Cardiac muscle cell (in vitro differentiated cells and primary cell): ENCODE measurements at places on chromosomes 4 and X. TPM values are rescaled to one million over a fixed set of nuclear protein-coding genes. Genes with fewer than 3 reads are reported as not detected.
A peak's percentile ranks its signal among the peaks of the same experiment; 100 is the strongest.

- no peak overlapping the region for H3K4me3 ChIP-seq
- H3K4me1 ChIP-seq: no peaks in the 10 kb centered on the region
- H3K27me3 ChIP-seq: no peaks in the 10 kb centered on the region
- DNase-seq: no peak
- H3K36me3 ChIP-seq: no peaks in the 10 kb centered on the region
Observed at GRCh38 chrX:103877571-103877970, 45.5 kb upstream of the RAB9B start.

DNA sequence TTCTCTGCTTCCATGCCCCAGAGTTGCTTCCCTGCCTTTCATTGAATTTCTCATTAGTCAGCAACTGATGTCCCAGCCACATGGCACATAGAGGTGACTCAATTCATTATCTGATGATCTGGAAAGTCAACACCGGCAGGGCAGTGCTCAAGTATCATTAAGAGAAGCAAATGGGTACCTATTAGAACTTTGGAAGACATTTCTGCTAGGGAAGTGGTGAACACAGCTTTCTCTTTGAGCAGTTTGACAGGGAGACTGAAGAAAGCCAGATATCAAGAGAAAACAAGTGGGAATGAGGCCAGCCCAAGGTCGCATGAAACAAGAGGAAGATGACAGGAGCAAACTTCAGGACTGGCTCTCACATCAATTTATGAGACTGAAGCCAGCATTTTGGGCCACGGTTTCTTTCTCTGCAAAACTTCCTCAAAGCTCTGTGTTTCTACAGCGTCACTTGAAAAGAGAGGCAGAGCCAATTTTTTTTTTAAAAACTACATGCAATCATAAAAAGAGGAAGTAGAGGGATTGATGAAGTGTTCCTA lies 108.3 kb upstream of the RPS6KA3 start:
- DNase-seq: peak; percentile 51
- no peaks in the 10 kb centered on the region for H3K36me3 ChIP-seq
- H3K27ac ChIP-seq: no peak overlapping the region
- peaks cover 5% of the 10 kb centered on the region for H3K4me1 ChIP-seq
- H3K27me3 ChIP-seq: no peaks in the 10 kb centered on the region
- H3K4me3 ChIP-seq: no peak overlapping the region

Gene MAGEB18
- not detected in 2 replicates for total RNA-seq

DNA sequence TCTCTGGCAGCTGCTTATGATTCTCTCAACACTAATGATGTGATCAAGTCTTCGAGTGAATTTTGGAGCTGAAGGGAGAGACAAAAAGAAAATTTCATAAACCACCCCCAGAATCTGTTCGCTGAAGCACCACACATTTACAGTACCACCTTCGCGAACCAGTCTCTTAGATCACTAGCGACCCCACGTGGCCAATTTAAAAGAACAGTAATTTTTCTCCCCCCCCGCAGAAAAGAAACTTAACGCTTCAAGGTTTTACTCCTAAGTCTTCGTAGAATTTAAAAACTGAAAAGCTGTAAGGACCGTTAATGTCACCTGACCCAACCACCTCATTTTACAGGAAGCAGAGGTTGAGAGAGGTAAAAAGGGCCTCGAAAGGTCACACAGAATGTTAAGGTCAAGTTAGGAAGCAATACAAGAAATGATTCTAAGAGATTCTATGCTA lies 187.5 kb downstream of the QDPR start:
- H3K4me3 ChIP-seq: no peak overlapping the region
- no peaks in the 10 kb centered on the region for H3K36me3 ChIP-seq
- peak; percentile 59 for DNase-seq

DNA sequence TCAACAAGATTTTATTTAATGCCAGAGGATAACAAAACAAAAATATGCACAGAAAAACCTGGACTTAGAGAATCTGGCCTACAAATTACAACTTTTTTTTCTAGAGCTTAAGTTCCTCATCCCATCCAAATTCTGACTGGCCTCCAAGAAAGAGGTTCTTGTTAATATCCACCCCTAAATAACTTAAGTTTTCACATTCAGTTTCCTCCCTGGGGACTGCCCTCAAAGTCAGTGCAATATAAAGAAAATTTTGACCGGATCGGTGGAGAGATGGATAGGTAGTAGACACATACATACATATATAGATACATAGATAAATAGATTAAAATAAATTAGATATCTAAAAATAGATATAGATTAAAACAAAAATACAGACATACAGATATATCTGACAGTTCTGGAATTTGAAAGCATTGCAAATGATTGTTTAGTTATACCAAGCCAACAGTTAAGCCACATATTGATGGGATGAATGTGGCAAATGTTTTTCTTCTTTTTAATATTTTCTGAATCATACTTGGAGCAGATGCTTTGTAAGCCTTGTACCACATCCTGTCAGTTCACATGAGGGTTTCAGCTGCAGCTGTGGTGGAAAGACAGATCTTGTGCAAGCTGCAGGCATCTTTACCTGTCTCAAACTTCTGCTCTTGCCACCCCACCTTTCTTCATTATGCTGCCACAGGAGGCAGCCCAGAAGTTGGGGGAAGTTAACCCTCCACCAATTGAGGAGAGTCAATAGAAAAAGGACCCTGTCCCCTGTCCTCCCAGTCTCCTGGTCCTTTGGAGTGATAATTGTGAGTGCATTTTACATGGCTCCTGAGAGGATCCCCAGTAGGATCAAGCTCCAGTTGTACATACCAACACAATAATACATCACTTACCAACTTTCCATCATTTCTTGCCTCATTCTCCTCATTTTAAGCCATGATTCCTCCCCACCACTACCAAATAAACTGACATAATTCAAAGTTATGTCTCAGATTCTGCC lies 58.5 kb upstream of the PRDM8 start:
- no peaks in the 10 kb centered on the region for H3K36me3 ChIP-seq
- peak; percentile 33 for DNase-seq
- no peak overlapping the region for H3K27ac ChIP-seq

- H3K36me3 ChIP-seq: no peaks in the 10 kb centered on the region
- H3K4me3 ChIP-seq: no peak overlapping the region
- no peak for DNase-seq
Observed at GRCh38 chr4:61950625-61951024, 750.5 kb downstream of the ADGRL3 start.

Gene LAMTOR3
- total RNA-seq: 24.8 and 36.0 TPM in 2 replicates

DNA sequence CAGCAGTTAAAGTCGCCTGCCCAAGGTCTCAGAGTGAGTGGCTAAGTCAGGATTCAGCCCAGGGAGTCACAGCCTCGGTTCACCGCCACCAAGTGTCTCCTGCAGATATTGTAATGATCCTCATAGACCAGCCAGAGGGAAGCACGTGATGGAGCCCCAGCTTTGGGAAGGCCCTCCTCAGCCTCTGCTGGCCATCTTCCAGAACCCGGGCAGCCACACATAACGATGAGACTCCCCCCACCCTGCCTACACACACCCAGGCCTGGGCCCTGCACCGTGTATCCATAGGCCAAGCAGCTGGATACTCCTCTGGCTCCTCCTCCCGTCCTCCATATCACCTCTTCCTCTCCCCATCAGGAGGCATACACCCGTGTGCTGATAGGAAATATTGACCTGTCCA lies 19.6 kb upstream of the SASH3 start:
- H3K36me3 ChIP-seq: no peaks in the 10 kb centered on the region

- H3K36me3 ChIP-seq: no peaks in the 10 kb centered on the region
- H3K27me3 ChIP-seq: no peaks in the 10 kb centered on the region
Observed at GRCh38 chr4:242121-242848, 63.0 kb downstream of the ZNF732 start.

DNA sequence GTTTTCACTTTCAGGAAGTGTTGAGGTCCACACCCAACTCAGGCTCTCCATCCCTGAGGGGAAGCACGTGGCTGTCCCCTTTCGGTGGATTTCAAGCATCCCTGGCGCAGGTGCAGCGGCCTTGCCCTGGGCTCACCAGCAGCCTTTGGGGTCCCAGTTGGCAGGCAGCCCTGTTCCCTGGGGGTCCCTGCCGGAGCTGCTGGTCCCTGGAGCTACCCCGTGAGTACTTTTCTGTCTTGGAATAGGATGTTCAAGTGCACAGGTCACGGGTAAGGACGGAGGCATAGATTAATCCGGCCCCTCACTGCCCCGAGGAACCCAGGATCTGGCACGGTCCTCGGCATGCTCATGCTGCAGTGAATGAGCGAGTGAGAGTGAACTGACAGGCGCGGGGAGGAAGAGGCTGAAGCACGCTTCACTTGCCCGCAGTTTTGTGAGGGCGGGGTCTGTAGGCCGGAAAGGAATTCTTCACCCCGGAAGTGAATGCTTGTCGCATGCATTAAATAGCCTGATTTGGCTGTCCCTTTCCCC lies 117.2 kb upstream of the FAT1 start:
- no peaks in the 10 kb centered on the region for H3K27me3 ChIP-seq
- DNase-seq: no peak
- H3K27ac ChIP-seq: no peak overlapping the region
- no peaks in the 10 kb centered on the region for H3K4me1 ChIP-seq
- no peaks in the 10 kb centered on the region for H3K36me3 ChIP-seq

Gene TCEAL9
- 132 and 171 TPM in 2 replicates for total RNA-seq

Gene PLS3
- 114 and 140 TPM in 2 replicates for total RNA-seq

GRCh38 chrX:18076434-18076833 lies 144.3 kb downstream of the BEND2 start:
- DNase-seq: no peak
- H3K4me3 ChIP-seq: no peak overlapping the region
- H3K36me3 ChIP-seq: no peaks in the 10 kb centered on the region
- no peaks in the 10 kb centered on the region for H3K27me3 ChIP-seq
- H3K27ac ChIP-seq: no peak overlapping the region

- no peaks in the 10 kb centered on the region for H3K27me3 ChIP-seq
- H3K4me1 ChIP-seq: no peaks in the 10 kb centered on the region
- H3K27ac ChIP-seq: no peak overlapping the region
- DNase-seq: peak; percentile 69
Observed at GRCh38 chr4:16794816-16795445, 103.5 kb downstream of the LDB2 start.

Gene DUSP21
- total RNA-seq: not detected in 2 replicates

GRCh38 chr4:150717952-150718351 lies 136.0 kb downstream of the MAB21L2 start:
- DNase-seq: no peak
- H3K36me3 ChIP-seq: no peaks in the 10 kb centered on the region
- no peaks in the 10 kb centered on the region for H3K4me1 ChIP-seq

DNA sequence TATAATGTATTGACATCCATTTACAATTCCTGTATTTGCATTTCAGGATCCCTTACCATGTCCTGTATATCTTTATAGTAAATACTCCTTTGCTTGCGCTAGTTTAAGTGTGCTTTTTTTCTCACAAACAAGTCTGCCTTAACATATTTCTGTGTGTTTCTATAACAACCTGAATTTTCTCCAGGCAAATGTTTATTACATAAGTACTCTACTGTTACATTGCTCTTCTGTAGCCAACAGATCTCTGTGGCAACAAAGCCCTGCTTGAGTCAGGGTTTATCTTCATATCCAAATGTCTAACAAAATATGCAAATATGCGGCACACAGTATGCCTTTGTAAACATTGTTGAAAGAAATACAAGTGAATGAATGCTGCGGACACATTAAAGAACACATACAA lies 625.5 kb downstream of the TLL1 start:
- H3K27me3 ChIP-seq: no peaks in the 10 kb centered on the region
- H3K36me3 ChIP-seq: no peaks in the 10 kb centered on the region
- no peak overlapping the region for H3K4me3 ChIP-seq
- DNase-seq: no peak
- H3K4me1 ChIP-seq: no peaks in the 10 kb centered on the region
- no peak overlapping the region for H3K27ac ChIP-seq

DNA sequence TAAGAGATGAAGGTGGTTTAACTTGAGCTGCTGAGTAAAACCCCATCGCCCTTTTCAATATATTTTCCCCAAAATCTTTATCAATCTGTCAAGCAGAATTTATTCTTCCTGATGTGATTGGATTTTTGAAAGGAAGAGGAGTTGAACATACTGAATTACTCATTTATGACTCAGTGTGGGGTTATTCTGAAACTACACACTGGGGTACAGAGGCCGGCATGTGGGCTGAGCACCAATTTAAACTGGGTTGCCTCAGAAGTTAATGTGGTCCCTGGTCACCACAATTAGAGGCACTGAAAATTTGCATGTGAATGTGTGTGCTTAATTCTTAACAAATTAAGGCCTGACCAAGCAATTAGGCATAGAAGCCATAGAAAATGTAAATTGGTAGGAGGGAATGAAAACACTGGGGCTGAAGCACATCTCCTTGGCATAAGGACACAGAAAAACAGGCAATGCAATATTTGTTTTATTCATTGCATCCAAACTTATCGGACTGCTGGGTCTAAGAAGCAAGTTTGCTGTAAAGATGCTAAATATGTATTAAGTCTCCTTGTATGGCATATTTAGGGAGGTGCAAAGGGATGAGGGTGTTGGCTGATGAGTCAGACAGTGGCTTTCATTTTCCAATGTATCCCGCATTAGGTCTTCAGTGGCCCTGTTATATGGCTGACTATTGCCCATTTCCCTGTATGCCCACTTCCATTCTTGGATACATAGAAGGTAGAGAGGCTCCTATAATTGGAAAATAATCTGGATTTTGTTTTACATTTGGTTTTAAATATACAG lies 170.9 kb downstream of the IL15 start:
- DNase-seq: no peak
- no peak overlapping the region for H3K4me3 ChIP-seq
- H3K4me1 ChIP-seq: no peaks in the 10 kb centered on the region
- no peaks in the 10 kb centered on the region for H3K36me3 ChIP-seq
- H3K27ac ChIP-seq: no peak overlapping the region

GRCh38 chrX:40700640-40701342 lies 34.6 kb downstream of the MED14 start:
- no peak for DNase-seq
- H3K27me3 ChIP-seq: no peaks in the 10 kb centered on the region
- no peak overlapping the region for H3K27ac ChIP-seq
- no peak overlapping the region for H3K4me3 ChIP-seq
- peaks cover 11% of the 10 kb centered on the region for H3K36me3 ChIP-seq

DNA sequence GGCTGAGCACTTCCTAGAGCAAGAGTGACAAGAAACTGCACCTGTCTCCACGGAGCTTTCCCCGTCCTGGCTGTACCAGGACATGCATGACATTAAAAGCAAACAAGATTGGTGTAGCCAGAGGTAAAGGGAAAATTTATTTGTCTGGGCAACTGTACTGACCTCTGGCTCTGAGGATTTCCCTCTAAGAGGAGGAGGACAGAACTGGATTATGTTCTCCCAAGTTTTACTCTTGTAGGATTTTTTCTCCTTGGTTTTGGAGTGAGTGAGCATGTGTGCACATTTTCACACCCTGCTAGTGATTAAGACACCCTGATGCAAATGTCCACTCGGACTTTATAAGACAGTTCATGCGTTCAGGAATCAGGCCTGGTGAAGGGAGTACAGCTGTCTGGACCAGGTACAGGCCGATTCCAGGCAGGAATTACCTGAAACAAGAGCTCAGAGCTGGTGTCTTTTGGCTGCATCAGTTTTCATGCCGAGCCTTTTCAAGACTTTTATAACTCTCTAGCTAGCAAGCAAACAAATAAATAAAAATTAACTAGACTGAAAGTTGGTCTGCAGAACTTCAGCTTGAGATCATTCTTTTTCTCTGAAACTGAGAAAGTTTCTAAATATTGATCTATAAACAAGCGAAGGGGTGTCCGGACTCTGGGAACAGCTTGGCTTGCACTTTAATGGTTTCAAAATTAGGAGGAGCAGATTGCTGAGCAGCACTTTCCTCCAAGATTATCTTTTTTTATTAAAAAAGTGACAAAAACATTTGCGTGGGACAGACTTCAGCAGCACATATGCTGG lies 51.3 kb upstream of the SPRY1 start:
- no peak overlapping the region for H3K4me3 ChIP-seq
- no peak overlapping the region for H3K27ac ChIP-seq
- H3K27me3 ChIP-seq: no peaks in the 10 kb centered on the region
- no peak for DNase-seq

Gene CLDN24
- not detected in 2 replicates for total RNA-seq
